Hypothalamus (tissue), 51 donors: ENCODE measurements at places on chromosomes 2 and 18.

- DNase-seq = no peak
Observed at GRCh38 chr2:103169861-103170260, 408.0 kb downstream of the TMEM182 start.

DNA sequence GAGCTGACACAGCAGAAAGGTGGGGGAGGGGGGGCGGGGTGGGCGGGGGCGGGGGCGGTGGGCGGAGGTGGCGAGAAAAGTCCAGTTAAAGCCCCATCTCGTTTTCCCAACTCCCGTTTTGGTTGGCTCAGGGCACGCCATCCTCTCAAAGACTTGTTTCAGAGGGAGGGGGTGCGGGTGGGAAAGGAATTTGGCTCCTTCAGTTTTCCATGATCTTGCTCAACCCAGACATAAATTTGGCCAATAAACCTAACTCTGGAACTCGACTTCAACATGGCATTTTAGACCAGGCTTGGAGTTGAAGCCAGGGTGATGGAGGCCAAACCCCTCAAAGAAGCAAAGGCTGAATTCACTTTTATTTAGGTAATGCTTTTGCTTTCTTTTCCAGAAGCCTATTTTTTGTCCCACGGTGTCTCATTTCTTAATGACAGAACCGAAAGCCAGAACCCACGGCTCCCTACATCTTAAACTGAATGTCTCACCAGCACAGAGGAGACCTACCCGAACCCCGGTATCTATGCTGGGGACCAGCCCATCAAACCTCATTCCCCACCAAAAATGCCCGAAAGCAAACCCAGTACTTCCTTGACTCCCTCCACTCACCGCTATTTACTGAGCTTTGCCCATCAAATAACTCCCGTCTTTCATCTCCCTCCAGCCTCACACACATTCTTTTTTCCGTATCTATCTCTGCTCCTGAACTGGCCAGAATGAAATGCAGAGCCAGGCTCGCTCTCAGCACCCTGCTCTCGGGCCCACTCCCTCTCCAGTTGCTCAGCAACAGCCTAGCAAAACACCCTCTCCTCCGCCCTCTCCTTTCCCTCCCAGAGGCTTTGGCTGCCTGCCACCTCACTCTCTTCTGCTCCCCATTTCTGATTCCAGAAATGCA is 4.3 kb downstream of the IGFBP5 start:
- DNase-seq = no peak

DNA sequence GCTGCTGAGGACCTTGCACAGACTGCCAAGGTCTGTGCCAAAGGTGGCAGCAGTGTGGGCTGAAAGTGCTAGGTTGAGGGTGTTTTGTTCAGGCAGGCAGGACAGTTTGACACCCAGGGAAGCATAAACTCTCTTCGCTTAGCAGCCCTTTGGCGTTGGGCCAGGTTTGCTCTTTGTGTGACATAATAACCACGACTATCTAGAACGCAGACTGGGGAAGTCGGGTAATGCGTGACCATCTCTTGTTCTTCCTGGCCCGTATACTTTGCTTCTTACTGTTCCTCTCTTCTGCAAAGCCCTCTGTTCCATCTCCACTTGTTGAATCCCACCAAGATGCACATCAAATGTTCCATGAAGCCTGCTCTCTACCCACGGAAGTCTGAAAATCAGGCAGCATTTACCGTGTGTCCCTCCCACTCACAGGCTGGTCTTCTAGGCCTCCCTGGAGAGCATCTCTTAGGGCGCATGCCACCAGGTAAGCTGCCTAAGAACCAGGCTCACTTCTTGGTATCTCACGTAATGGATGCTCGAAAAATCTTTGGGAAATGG is 96.7 kb upstream of the LMAN1 start:
- no peak for DNase-seq

DNA sequence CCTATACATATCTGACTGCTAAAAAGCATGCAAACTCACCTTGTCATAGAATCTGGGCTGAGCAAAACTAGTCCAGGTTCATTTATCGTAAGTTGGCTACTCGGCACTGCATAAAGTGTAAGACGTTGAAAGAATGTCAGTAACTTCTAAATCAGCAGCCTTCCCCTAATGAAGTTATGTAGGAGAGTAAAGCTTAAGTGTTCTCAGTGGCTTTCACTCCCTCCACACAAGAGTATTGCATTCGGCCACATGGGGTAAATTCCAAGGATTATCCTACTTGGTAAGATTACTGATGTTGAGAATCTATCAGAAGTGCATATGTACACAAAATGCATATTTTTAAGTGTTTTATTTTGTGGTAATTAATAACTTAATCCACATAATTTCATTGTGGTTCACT is 130.1 kb downstream of the LCLAT1 start:
- no peak for DNase-seq

DNA sequence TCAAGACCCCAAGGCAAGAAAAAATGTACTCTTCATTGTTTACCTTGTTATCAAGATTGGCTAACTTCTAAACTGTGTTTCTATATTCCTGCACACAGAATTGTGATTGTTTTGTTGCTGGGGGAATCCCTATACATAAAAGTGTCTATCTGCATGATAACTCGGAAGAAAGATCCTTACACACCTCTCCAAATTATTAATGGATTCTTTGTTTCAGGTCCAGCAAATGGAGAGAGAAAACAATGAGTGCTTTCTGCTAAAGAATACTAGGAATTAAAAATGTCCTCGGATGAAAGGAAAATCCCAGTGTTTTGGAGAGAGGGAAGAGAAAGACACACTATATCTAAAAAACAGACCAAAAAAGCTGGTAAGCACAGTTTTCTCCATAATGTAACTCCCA is 6.2 kb upstream of the DAPL1 start:
- no peak for DNase-seq

- no peak for DNase-seq
Observed at GRCh38 chr18:6923220-6923619, 193.7 kb downstream of the ARHGAP28 start.

- no peak for DNase-seq
Observed at GRCh38 chr2:43228756-43229659, 2.6 kb upstream of the ZFP36L2 start.
